Cerebellar cortex (tissue), 1 donor: ENCODE measurements at places on chromosomes 12 and 14.

- no peak for DNase-seq
These were observed 60.2 kb upstream of the ACTN1 start for GRCh38 chr14:69039288-69039628.

DNA sequence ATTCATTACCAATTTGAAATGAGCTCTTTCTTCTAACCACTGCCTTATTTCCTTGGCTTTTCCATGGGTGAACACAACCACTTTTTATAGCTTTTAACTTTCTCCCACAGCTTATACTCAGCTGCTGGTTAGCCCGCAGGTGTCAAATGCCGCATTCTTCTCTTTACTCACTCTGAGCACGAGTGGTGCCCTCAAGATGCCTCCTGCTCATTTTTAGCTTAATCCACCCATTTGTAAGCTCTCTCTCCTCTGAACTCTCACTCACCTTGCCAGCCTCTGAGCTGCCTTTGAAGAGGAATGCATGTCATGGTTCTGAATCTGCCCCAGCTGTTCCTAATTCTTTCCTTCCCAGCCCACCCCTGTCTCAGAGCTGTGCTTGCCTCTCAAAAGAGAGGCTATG is 449.4 kb upstream of the PRICKLE1 start:
- DNase-seq = no peak

- DNase-seq = no peak
These were observed 78.0 kb upstream of the DICER1 start for GRCh38 chr14:95235351-95235750.

DNA sequence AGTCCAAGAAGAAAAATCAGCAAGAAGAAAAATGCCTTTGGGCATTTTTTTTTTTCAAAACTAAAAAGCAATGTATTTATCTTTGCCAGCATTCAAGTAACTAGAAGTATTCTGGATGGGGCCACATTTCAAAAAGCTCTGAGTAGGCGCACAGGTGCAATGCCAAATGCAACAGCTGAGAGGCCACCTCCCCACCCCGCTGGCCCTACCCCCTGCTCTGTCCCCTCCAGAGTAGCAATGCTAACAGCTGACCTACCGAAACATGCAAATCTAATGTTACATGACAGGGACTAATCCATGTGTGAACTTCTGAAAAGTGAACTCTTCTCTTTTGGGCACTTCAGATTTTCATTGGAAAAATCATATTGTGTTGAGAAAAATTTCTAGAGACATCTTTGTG is 153.7 kb upstream of the SLC38A2 start:
- DNase-seq = no peak

DNA sequence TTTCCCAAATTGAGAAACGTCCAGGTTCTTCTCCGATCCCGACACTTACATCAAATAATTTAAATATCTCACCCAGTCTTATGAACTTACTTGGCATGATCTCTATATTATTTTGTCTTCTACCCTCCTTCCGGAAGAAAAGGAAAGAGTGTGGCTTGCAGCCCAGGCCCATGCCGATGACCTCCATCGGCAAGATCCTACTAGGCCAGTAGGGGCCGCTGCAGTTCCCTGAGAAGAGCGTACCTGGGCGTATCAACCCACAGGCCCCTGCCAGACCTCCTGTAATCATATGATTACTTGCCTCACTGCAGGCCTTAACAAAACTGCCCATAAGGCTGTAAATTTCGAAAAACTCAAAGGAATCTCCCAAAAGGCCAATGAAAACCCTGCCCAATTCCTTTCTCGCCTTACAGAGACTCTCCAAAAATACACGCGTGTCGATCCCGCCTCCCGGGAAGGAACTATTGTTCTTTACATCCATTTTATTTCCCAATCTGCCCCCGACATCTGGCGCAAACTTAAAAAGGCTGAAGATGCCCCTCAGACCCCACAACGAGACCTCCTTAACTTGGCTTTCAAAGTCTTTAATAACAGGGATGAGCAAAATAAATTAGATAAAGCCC is 69.6 kb downstream of the MOK start:
- peak; percentile 74 for DNase-seq

DNA sequence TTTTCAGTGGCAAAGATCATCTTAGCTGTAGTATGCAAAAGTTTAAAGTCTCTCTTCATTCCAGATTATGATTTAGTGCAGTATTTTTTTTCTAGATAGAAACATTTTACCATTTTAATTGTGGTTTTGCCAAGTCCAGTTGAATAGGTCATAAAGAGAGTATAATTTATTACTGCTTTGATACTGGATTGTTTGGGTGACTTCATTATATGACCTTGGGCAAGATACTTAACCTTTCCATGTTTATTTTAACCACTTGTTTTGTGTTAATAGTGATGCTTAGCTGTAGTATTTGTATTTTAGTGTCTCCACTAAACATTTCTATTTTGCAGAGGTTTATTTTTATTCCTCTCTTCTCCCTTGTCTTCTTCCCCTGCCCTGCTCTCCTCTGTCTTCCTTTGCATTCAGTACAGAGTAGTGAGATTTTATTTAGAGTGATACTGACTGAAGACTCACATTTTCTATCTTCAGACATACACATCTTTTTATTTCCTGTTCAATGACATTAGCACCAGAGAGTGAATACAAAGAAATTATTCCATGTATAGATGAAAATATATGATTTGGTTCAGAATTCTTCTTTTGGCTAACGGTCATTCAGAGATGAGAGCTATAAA is 215.2 kb downstream of the ERC1 start:
- no peak for DNase-seq

DNA sequence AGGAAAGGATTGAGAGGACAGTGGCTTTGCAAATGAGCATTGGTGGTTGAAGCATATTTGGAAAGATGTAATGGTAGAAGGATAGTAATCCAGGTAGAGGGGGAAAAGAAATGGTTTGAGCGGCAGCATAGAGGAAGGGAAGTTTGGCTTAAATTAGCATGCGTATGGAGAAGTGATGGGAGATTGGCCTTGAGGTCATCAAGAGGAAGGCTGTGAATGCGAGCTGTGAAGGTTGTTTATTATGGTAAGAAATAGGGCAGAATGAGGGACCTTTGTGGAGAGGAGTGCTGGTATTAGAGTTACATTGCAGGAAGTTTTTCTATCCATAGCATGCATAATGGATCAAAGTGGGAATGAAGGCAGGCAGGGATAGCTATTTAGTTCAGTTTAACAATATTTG is 162.1 kb downstream of the TMTC2 start:
- DNase-seq = no peak

GRCh38 chr12:56537546-56537945 is 15.9 kb downstream of the RBMS2 start:
- no peak for DNase-seq

DNA sequence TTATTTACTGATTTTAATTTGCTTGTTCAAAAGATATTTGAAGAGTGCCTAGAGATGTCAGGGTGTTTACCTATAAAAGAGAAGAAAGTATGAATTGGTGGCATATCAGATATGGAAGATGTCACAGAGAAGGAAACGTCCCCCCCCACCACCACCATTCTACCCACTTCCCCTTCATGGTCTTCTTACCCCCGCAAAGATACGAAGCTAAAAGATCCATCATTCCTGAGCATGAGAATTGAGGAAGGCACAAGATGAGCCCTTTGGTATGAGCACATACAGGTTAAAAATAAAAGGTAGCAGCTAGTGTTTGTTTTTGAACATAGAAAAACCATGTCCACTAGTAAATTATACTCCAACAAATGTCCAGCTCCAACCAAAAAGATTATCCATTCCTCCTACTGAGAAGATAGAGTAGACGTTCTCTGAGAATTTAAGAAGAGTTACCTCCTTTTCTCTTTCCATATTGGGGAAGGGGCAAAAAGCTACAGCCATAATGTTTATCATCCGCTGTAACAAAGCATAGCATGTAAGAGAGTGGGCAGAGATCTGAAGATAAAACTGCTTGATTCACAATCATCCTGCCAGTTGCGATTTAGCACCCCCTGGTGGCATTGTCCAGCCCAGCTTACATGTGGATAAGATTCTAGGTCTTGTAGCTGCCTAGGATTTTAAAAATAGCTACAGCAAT is 29.1 kb downstream of the NFYB start:
- peak; percentile 96 for DNase-seq

DNA sequence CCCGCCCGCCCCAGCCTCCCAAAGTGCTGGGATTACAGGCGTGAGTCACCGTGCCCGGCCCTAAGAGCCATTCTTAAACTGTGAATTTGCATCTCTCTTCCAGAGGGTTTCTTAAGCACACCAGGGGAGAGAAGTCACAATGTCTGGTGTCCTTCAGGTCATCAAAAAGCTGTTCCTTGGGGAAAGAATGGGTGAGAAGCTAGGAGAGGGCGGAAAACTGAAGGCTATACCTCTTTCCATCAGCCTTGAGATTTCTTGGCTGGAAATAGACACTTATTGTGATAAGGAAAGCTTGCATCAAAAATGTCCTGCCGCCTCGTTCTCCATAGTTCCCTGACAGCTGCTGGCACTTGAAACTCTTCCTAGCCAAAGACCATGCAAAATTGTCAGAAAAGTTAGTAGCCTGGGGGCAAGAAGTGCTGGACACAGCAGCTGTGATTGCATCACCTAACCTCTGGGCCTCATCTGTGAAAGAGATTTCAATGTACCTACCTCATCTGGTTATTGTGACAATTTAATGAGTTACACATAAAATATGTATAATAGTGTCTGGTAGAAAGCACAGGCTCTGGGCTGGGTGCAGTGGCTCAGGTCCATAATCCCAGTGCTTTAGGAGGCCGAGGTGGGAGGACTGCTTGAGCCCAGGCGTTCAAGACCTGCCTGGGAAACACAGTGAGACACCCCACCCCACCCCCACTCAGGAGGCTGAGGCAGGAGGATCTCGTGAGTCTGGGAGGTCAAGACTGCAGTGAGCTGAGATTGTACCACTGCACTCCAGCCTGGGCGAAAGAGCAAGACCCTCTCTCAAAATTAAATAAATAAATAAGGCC is 9.7 kb upstream of the UBC start:
- DNase-seq = peak; percentile 46

- no peak for DNase-seq
These were observed 195.0 kb upstream of the AMIGO2 start for GRCh38 chr12:47274760-47275159.

- DNase-seq = no peak
These were observed 12.2 kb downstream of the TBX3 start for GRCh38 chr12:114671443-114672411.
